ENCODE measurements at places on chromosomes 3 and 15.

GRCh38 chr15:60889006-60889405 is 340.1 kb downstream of the RORA start:
- no peak for DNase-seq

GRCh38 chr3:29591579-29591978 is 310.7 kb downstream of the RBMS3 start:
- no peak for DNase-seq

- no peak for DNase-seq
Observed at GRCh38 chr3:37094636-37095035, 79.7 kb downstream of the LRRFIP2 start.

DNA sequence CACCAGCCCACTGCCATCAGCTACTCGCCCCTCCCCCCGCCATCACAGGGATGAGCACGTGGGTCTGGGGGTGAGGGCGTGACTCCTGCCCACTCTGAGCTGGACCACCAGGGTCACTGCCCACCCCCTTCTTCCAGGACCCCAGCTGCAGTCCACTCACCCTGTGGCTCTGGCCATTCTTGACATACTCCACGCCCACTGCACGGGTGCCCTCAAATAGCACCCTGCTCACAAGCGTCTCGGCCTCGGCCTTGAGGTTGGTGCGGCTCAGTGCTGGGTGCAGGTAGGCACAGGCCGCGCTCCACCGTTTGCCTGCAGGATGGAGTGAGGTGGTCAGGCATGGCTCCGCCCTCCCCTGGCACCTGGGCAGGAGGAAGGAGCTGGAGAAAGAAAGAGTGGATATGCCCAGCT is 23.9 kb downstream of the CHDH start:
- DNase-seq, result no peak

GRCh38 chr15:33009603-33010002 is 184.9 kb downstream of the FMN1 start:
- no peak for DNase-seq

DNA sequence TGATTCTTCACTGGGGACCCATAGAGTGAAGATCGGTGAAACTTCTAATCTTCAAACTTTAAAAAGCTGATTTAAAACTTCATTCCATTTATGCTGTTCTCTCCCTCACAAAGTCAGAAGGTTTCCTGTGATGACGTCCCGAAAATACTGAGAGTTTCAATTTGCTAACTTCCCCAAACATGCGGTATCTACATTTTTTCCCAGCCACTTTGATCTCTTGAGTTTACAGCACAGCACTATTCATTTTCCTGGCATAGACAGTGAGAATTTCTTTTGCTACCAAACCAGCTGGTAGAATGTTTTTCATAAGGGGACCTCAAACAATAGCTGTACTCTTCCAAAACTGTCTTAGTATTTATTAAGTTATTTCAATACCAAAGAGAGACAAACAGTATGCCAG is 156.8 kb downstream of the LSAMP start:
- DNase-seq, result no peak

- DNase-seq, result peak; percentile 51
Observed at GRCh38 chr3:189393598-189393997, 221.8 kb downstream of the TPRG1 start.

- DNase-seq, result no peak
Observed at GRCh38 chr3:41364736-41365135, 165.4 kb downstream of the CTNNB1 start.

DNA sequence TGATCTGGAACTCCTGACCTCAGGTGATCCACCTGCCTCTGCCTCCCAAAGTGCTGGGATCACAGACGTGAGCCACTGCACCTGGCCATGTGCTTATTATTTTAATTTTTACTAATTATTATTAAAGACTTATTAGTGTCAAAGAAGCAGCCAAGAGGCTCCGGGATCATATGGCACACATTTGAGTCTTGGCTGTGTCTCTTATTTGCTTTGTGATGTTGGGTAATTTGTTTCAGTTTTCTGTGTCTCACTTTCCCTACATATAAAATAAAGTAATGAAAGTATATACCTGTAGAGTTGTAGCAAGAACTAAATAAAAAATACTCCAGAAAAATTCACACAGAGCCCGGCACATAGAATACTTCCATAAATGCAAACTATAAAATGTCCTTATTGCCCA is 238.0 kb upstream of the TBL1XR1 start:
- no peak for DNase-seq
